ENCODE measurements at places on chromosomes 16 and 17.

- no peak for DNase-seq
Measured at GRCh38 chr16:85372627-85373372, 240.3 kb upstream of the GSE1 start.

DNA sequence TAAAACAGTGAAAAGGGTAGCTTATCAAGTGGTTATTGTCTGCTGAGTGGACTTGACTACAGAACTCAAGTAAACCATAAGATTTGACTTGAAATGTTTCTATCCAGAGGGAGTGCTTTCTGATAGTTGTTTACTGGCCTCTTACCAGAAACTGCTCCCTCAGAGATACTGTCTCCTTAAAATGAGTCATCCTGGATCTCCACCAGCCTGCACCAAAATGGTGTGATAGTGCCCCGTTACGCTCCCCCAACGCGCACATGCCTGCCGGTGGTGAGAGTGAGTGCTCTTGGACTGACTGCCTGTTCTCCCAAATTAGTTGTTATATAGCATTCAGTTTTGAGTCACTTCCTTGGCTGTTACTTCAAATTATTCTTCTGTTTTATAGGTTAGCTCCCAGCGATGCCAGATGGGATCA, 22.9 kb downstream of the PRCD start:
- DNase-seq: no peak

DNA sequence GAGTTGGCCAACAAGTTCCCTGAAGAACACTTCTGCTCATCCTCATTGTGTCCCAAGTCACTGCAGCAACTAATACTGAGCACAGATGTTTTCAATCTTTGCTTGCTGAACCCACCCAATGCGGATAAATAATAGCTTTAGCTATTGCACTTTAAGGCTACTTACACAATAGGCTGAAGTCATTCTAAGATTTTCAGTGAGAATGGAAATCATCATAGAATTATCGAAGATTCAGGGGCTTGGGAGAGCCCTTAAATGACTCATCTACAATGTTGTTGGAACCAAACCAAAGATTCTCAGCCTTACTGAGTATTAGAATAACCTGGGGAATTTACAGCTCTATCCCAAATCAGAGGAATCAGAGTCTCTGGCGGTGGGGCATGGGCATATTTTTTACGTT, 51.2 kb downstream of the SYCE1L start:
- DNase-seq: no peak

- no peak for DNase-seq
Measured at GRCh38 chr17:60065867-60066266, 12.9 kb downstream of the HEATR6 start.

DNA sequence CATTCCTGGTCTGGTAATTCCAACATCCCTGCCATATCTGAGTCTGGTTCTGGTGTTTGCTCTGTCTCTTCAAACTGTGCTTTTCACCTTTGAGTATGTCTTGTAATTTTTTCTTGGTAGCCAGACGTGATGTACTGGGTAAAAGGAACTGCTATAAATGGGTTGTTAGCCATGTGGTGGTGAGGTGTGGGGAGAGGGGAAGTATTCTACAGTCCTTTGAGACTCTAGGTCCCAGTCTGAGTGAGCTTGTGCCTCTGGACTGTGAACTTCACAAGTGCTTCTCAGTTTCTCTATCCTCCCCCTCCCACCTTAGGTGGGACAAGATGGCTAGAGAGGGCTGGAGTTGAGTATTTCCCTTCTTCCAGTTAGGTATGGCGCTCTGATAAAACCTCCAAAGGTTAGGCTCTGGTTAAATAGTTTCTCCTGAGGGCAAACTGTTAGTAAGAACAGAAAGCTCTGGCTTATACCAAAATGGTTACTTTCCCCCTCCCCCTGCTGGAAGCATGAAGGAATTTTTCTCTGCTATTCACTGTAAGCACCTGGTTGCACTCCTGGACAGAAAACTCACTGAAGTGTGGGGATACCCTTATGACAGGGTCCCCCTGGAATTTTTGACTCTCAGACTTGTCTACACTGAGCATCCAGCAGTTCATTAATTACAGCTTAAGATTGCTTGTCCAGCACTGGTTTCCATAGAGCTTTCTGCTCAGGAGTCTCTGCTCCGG, 87.8 kb downstream of the MARCHF10 start:
- DNase-seq: no peak

GRCh38 chr17:57609125-57609877, 135.8 kb downstream of the CCDC182 start:
- no peak for DNase-seq

DNA sequence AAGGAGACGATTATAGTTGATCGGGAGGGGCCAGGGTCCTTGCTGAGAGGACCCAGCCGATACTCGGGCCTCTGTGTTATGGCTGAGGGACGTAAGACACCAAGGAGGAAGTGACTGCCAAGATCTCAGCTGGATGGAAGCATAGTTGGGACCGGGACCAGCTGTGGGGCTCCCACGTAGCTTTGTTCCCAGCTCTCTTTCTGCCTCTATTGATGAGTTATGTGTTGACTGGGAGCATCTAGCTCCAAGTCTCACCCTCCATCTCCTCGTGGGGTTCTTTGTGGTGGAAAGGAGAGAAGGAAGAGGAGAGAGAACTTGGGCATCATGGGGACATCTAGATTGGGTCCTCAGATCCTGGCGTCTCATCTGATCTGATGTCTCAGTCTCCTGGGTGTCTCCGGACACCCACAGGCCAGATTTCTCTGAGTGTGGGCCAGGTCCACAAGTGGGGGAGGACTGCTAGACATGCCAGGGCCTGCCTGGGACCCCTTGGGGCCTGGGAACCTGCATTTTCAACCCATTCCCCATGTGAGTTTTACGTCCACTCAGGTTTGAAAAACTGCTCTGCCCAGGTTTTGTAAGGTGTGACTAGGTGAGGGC, 1.0 kb downstream of the MGRN1 start:
- no peak for DNase-seq

DNA sequence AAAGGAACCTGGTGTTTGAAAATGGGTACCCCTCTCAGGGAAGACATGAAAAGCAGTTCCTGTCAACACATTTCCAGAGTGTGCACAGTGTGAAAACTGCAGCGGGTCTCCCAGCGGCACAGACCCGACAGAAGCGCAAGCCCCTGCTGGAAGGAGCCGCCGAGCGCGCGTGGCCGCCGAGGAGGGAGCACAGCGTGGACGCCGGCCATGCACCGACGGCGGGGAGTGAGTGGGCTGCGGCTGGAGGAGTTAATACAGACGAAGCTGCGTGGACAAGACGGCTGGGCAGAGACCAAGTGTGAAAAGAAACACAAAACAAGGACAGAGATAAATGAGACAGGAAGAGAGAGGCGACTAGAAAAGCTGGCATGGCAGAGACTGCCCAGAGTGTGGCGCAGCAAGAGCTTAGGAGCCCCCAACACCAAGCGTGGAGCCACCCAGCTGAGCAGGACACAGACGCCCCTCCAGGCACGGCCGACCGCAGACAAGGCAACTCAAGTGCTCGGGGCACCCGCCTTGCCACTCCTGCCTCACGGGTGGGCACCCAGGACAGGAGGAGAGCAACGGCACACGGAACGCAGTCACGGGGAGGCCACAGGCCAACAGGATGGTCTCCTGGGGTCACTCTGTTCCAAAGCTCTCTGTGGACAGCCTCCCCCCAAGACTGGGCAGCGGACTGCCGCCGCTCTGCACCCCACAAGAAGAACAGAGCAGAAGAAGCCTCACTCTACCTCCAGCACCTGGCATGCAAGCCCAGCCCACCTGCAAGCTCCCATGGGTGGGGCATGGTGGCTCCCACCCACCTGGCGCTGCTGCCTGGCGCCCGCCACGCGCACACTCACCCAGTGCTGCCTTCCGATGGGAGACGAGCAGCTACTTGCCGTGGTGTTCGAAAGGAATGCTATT, 16.5 kb downstream of the SLC16A3 start:
- no peak for DNase-seq

- no peak for DNase-seq
Measured at GRCh38 chr17:42270596-42270995, 5.6 kb downstream of the STAT5B start.

GRCh38 chr17:82587234-82588086, 60.8 kb downstream of the WDR45B start:
- DNase-seq: no peak

DNA sequence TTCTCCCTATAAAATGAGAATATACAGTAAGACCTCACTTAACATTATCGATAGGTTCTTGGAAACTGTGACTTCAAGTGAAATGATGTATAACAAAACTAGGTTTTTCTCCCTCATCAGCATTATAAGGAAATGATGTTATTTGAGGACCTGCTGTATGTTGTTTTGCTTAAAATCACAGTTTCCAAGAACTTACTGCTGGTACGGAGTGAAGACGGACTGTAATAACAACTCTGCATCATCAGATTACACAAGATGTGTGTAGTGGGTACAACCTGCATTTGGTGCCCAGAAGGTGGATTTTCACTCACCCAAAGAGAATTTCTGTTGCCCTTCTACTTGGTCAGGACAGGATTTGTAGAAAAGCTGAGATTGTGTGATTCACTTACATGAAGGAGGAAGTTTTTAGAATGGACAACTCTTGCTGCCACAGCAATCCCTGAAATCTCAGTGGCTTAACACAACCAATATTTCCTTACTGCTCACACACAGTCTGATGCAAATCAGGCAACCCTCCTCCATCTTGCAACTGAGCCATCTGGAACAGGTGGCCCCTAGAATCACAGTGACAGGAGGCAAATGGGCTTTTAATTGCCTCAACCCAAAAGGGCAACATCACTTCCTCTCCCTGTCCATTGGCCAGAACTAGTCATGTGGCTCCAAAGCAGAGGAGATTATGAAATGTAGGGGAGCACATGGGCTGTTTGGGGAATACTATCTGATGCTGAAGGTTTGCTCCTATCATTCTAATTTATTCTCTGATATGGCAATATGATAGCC, 67.6 kb upstream of the CACNG5 start:
- DNase-seq: no peak

GRCh38 chr16:825341-826061, 25.0 kb upstream of the GNG13 start:
- no peak for DNase-seq

GRCh38 chr16:63442246-63442645, 1406.0 kb upstream of the CDH8 start:
- DNase-seq: no peak

DNA sequence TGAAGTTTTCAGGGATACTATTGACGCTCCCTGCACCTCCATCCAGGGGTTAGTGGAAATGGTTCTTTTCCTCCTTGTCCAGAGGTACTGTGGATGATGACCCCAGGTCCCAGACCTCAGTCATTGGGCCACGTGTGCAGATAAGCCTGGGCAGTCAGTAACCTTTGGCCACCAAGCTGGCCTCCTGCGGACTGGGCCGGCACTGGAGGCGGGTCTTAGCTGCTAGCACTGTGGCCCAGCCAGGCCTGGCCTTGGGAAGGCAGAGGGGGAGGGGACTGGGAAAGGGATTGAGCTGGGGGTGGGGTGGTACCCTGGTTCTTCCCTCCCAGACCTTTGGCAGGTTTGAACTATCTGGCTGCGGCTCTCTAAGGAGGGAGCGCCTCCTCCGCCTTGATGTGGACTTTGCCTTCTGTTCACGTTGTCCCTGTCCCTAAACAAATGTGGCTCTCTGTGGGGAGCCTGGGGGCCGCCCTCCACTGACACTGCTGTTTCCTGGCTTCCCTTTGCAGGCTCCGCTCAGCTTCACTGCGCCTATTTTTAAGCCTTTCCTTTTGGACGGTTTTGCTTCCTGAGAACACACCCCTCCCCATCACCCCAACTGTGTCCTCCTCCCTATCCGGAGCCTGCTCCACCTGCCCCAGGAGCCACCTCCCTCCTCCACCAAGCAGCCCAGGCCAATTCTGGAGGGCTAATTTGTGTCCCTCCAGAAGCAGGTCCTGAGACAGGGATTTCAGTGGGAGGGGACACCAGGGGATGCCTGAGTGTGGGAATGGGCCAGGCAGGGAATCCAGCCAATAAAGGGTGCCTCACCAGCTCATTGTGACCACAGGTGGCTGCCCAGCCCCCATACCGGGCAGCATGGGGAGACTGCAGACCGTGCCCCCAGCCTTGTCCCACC, 251.9 kb downstream of the SEC14L1 start:
- no peak for DNase-seq

- DNase-seq: no peak
Measured at GRCh38 chr16:47873434-47873833, 282.4 kb downstream of the ABCC12 start.

GRCh38 chr17:77476931-77477805, 336.4 kb downstream of the SEC14L1 start:
- no peak for DNase-seq

DNA sequence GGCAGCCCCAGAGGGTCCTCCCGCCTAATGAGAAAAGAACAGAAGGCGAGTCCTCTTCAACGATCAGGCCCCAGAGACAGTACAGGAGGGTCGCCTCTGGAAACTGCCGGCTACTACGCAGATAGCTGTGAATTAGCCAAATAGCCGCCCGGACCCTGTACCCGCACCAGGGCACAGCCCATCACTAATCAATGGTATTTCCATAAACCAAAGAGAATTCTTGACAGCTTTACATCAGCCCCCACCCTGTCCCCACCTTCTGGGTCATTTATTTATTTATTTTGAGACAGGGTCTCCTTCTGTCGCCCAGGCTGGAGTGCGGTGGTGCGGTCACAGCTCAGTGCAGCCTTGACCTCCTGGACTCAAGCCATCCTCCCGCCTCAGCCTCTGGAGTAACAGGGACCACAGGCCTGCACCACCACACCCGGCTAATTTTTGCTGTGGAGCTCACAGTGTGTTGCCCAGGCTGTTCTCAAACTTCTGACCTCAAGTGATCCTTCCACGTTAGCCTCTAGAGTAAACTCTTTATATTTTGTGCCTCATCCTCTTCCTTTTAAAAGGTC, 805 bp upstream of the CLCN7 start:
- DNase-seq: no peak

All from stimulated activated CD8-positive, alpha-beta memory T cell treated with anti-CD3 and anti-CD28 coated beads, Interleukin-2, amount 100 ng/mL, for 1 hour (primary cell).